ENCODE measurements at places on chromosomes 3 and 15.
A peak's percentile ranks its signal among the peaks of the same experiment; 100 is the strongest.

DNA sequence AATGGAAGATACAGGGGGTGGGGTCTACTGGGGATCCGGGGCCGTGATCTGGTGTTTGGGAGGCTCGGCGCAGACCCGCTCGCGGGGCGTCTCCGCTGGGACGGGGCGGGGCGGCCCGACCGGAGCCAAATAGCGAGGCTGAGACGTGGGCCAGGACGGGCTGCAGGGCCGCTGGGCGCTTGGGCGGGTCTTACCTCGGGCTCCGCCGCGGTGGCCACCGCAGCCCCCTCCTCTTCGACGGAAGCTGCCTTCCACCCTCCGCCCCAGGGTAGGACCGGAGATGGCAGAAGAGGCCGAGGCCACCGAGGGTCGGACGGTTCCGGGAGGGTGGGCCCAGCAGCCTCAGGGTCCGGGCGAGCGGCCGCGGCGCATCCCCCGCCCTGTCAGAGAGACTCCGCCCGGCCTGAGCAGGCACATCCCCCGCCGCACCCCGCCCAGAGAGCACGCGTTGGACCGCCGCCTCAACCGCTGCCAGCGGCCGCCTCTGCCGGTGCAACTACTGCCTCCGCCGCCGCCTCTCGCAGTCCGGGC lies 399 bp downstream of the MYO9A start:
- peak overlapping the region; percentile 89 for H3K27ac ChIP-seq
- peak overlapping the region; percentile 88 for H3K4me3 ChIP-seq
- no peaks in the 10 kb centered on the region for H3K27me3 ChIP-seq
- no peak for DNase-seq

DNA sequence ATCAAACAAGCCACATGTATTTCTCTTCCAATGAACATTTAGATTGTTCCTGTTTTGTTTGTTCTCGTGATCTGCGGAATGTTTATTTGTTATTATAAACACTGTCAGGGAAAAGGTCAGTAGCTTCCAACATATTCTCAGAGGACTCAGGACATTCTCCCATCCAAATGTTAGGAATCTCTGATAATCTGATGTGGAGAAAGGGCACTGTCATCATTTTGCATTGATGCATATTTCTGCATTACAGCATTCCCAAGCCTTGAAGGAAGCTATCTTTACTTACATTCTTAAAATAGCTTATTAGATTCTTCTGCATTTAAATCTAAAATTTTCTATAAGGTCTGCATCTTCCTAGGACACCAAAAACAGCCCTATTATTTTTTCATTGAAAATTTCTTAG lies 10.3 kb downstream of the MYO1E start:
- no peaks in the 10 kb centered on the region for H3K36me3 ChIP-seq
- no peak overlapping the region for H3K27ac ChIP-seq
- no peaks in the 10 kb centered on the region for H3K27me3 ChIP-seq
- no peaks in the 10 kb centered on the region for H3K4me1 ChIP-seq
- no peak for DNase-seq
- no peak overlapping the region for H3K4me3 ChIP-seq

DNA sequence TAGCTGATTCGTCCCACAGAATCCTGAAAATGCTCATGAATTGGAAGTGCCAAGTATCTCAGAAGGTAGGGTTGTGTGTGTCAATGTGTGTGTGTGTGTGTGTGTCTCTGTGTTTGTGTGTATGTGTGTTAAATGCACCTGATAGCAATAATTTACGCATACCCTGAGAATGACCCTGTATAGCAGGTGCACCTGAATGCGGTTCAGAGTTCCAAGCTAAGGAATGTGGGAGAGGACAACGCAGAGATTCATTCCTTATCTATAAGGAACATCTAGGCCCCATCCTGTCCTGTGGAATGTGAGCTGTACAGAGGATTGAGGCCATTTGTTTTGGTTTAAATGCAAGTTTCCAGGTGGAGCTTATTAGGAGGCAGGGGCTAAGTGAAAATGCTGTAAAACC lies 49.1 kb upstream of the NEDD4 start:
- no peaks in the 10 kb centered on the region for H3K36me3 ChIP-seq
- no peaks in the 10 kb centered on the region for H3K27me3 ChIP-seq
- no peak for DNase-seq
- no peaks in the 10 kb centered on the region for H3K4me1 ChIP-seq
- H3K27ac ChIP-seq, result no peak overlapping the region

DNA sequence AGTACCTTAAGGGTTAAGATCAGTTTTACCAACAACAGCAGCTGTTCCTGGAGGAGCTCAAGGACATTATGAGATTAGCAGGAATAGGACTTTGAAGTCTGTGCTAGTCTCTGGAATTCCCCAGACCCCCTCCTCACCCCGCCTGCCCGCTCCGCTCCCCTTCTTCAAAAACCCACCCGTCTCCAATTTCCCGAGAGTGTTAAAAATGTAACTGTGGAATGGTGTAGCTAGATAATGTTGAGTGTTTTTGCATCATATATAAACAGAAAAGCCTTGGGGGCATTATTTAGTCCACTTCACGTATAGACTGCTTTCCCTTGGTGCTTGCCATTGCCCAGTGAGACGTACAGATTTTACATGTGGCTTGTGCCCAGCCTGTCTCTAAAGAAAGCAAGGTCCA lies 65.0 kb upstream of the SEMA6D start:
- no peaks in the 10 kb centered on the region for H3K27me3 ChIP-seq
- no peaks in the 10 kb centered on the region for H3K4me1 ChIP-seq
- no peak overlapping the region for H3K27ac ChIP-seq
- H3K4me3 ChIP-seq, result no peak overlapping the region
- DNase-seq, result no peak
- H3K36me3 ChIP-seq, result no peaks in the 10 kb centered on the region

- H3K36me3 ChIP-seq, result no peaks in the 10 kb centered on the region
- no peaks in the 10 kb centered on the region for H3K27me3 ChIP-seq
- DNase-seq, result no peak
- H3K4me1 ChIP-seq, result no peaks in the 10 kb centered on the region
- no peak overlapping the region for H3K4me3 ChIP-seq
These were observed 22.2 kb downstream of the FAM98B start for GRCh38 chr15:38476120-38476519.

- H3K27ac ChIP-seq, result no peak overlapping the region
- H3K27me3 ChIP-seq, result no peaks in the 10 kb centered on the region
- DNase-seq, result no peak
- no peak overlapping the region for H3K4me3 ChIP-seq
These were observed 2.2 kb upstream of the GLB1 start for GRCh38 chr3:33099109-33099645.

Data from spinal cord (tissue), 10 donors.